T follicular helper cell (primary cell): ENCODE measurements at places on chromosomes 6 and 20.

- DNase-seq, result no peak
Measured at GRCh38 chr6:11917951-11918738, 94.0 kb upstream of the HIVEP1 start.

- peak; percentile 30 for DNase-seq
Measured at GRCh38 chr6:1381481-1382330, 7.7 kb upstream of the FOXF2 start.

DNA sequence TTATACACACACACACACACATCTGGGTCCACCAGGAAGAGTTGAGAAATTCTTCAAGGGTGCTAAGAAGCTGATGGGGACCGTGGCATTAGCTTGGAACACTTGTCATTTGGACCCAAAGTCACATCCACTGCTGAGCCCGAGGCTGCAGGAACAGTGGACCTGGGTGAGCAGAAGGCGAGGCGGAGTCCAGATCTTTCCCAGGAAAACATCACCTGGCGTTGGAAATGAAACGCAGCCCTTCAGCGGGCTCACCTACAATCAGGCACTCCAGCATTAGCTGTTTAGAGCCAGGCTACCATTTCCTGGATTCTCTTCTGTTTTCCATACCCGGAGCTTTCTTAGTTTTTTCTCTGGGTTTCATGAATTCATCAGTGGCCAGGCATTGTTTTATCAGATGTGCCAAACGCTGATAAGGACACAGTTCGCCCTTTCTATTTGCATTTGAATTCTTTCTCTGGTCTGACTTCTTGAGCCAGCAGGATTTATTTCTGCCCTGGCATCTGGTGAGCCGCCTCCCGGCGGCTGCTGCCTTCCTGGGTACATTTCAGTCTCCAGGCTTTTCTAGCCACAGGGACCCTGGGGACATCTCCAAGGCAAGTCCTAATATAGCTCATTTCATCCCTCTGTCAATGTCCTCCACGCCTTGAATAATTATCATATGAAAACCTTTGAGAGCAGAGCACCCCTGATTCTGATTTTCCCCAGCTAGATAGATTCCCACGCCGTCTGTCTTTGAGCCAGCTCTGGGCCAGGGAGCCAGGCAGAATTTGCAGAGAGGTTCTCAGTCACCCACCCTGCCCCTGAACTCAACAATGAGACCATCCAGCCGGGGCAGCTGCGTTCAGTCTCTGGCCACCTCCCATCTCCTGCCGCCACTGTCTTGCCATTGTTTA is 170.9 kb downstream of the TTLL2 start:
- DNase-seq, result no peak

- DNase-seq, result no peak
Measured at GRCh38 chr6:15331143-15331542, 85.3 kb downstream of the JARID2 start.

- DNase-seq, result no peak
Measured at GRCh38 chr20:41135187-41135887, 2.0 kb upstream of the PLCG1 start.

- no peak for DNase-seq
Measured at GRCh38 chr6:126064748-126065401, 78.5 kb downstream of the TRMT11 start.

DNA sequence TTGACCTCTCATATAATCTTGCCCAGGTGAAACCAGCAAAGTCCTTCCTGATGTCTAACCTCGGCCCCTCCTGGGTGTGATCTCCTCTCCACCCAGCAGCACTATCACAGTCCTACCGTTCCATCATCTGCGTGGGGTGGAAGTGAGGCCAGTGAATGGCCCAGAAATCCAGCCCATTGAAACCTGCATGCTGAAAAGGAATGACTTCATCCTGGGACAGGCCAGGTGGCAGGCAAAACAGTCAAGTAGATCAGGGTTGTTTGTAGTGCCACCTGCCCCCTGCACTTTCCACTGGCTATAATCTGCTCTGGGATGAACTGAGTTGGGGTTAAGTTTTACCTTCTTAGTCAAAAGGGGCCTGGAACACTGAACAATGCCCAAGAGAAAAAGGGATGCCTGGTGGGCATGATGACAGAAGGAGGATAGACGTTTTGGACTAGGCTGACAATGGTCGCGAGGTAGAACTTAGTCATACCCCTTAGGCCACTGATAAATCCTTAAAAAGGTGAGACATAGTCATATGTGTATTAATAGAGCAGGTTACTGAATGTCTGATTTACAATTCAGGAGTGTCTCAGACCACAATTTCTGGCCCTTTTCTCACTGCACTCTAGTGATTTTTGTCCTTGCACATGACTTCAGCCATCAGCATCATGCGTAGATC is 8.1 kb upstream of the HSP90AB1 start:
- no peak for DNase-seq

GRCh38 chr6:84967389-84967788 is 203.0 kb upstream of the TBX18 start:
- no peak for DNase-seq

- no peak for DNase-seq
Measured at GRCh38 chr6:89611666-89612065, 26.9 kb downstream of the LYRM2 start.

DNA sequence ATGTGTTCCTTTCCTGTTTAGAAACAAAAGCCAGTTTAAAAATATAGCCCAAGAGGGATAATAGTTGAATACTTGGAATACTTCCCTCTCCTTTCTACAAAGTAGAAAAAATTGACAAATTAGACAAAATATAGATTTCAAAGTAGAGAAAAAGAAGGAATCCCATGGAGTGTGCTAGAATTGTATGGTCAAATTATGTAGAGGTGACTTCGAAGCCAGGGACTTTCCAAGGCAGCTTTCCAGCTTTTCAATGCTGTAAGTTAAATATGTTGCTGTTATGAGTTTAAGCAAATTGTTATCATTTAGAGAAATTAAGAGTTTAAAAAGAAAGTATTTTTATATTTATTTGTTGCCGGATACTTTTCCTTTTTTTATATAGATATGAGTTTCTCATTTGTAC is 415.5 kb upstream of the OPRM1 start:
- DNase-seq, result no peak

GRCh38 chr20:12433724-12434123 is 516.0 kb downstream of the BTBD3 start:
- DNase-seq, result no peak

GRCh38 chr20:29318871-29319461 is 1938.5 kb upstream of the DEFB115 start:
- no peak for DNase-seq

- no peak for DNase-seq
Measured at GRCh38 chr6:57209030-57209429, 13.1 kb downstream of the RAB23 start.

GRCh38 chr6:100370265-100370664 is 94.5 kb downstream of the SIM1 start:
- DNase-seq, result no peak

- DNase-seq, result no peak
Measured at GRCh38 chr20:2851086-2851485, 10.5 kb downstream of the VPS16 start.

DNA sequence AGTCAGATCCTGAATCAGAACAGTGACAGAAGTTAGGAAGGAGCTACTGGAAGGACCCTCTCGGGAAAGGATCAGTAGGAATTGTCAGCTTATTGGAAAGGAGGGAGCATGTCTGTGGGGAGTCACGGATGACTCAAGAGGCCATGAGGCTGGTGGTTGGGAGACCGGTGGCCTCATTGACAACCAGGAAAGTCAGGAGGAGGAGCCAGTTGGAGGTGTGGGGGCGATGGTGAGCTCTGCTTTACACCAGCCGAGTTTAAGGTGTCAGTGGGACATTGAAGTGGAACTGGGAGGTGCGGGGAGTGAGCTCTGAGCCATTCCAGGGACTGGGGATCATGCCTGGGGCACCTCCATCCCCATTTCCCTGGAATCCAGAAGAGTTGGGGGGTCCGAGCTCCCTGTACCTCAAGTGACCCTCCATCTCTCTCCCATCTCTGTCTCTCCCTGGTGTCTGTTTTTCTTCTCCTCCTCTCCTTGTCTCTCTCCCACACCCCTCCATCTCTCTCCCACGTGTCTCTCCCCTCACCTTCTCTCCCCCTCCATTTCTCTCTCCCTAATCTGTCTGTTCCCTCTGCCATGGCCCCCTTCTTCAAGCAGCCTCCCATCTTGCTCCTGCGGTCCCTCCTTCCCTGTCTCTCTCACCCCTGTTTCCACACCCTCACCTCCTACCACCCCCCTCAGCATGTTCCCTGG is 14.3 kb upstream of the ZBTB9 start:
- no peak for DNase-seq

GRCh38 chr6:137473598-137473997 is 20.6 kb downstream of the OLIG3 start:
- no peak for DNase-seq

DNA sequence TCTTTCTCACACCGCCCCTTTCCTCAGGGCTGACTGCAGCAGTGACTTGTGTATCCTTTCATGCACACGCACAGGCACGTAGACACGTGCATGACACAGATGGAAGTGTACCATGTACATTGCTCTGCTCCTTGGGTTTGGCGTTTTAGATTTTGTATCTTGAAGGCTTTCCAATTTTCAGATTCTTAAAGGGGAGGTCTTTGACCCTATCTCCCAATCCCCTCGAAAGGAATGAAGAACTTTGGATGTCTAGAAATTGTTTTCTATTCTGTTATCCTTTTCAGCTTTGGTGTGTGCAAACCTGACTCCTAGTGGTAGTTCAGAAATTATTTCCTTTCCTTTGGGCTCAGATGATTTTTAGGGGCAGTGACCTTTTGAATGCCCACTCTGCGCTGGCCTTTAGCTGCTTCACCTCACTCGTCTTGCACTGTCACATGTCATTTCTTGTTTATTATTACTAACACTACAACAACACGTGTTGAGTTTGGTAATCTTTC is 63.0 kb downstream of the HIVEP1 start:
- no peak for DNase-seq

- DNase-seq, result no peak
Measured at GRCh38 chr6:78192057-78192456, 539.2 kb downstream of the MEI4 start.

DNA sequence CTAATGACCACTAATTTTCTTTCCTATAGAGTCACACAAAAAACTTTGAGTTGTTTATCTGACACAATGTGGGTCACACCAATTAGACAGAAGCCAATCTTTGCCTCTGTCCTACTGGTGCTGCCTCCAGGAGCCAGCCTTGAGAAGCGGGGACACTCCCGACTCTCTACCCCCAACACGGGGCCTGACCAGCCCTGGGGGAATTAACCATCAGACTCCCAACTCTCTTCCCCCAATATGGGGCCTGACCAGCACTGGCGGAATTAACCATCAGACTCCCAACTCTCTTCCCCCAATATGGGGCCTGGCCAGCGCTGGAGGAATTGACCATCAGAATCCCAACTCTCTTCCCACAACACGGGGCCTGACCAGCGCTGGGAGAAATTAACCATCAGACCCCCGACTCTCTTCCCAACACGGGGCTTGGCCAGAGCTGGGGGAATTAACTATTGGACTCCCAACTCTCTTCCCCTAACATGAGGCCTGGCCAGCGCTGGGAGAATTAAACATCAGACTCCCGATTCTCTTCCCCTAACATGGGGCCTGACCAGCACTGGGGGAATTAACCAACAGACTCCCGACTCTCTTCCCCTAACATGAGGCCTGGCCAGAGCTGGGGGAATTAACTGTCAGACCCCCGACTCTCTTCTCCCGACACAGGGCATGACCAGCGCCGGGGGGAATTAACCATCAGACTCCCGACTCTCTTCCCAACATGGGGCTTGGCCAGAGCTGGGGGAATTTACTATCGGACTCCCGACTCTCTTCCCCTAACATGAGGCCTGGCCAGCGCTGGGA is 12.5 kb downstream of the CST7 start:
- DNase-seq, result no peak

DNA sequence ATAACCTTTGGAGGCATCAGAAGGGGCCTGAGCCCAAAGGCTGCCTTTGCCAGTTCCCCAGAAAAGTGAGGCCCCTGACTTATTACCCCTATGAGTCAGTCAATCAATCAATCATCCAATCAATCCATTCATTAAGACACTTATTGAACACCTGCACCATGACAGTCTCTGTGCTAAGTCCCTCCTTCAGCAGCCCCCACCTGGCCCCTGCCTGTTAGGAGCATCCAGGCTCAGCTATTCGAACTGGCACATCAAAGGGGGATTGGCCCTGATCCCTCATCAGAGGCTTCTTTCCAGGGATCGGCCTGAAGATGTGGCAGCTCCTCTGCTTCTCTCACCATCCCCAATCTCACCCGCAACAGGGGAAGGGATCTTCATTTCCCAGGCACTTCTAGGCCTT is 27.7 kb upstream of the VEGFA start:
- DNase-seq, result no peak

GRCh38 chr20:46255440-46256104 is 52.7 kb downstream of the CDH22 start:
- DNase-seq, result peak; percentile 3

GRCh38 chr20:7993238-7993637 is 26.3 kb downstream of the TMX4 start:
- no peak for DNase-seq

GRCh38 chr20:62258499-62259293 is 20.4 kb downstream of the OSBPL2 start:
- no peak for DNase-seq

DNA sequence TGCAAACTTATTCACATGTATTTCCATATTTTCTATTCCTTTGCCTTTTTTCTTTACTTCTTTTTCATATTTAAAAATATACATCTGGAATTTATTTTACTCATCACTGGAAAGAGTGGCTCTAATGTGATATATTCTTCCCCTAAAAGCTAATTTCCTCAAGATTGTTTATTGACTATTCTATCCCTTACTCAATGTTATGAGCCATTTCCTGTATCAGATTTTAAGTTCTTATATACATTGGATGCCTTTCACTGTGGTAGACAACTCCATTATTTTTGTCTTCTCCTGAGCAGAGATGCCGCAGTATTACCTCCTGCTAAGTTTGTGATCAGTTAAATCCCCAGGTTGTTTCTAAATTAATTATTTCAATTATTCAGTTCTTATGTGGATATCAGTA is 418.4 kb upstream of the JAG1 start:
- DNase-seq, result no peak

- DNase-seq, result no peak
Measured at GRCh38 chr20:44301285-44301684, 9.7 kb downstream of the FITM2 start.

DNA sequence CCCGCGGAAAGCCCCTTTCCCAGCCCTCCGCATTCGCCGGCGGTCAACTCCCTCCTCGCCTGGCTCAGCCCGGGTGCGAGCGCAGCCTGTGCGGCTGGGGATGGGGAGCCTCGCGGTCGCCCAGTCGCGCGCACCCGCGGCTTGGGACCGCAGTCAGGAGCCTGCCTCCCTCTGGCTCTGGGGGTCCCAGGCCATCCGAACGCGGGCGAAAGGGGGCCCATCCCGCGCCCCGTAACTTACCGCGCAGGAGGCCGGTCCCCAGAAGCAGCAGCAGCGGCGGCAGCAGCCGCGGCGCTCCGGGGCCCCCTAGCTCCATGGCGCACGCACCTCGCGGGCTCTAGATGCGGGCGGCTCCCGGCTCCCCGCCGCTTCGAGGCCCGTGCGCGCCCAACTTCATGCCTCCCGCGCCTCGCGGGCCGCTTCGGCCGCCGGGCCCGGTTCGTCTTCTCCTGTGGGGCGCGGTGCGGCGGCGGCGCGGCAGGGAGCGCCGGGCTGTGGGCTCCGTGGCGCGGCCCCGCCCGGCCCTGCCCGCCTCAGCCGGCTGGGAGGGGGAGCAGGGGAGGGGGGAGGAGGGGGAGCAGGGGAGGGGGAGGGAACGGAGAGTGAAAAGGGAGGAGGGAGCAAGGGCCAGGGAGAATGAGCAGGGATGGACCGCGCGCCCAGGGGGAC is at the start of gene CHRNA4:
TSS of gene CHRNA4 (minus strand) at position 500 of the 669 bp plus-strand sequence. CDS start at position 316, 184 bp downstream.
- no peak for DNase-seq

GRCh38 chr6:87702589-87702945 is 534 bp upstream of the AKIRIN2 start:
- no peak for DNase-seq

- DNase-seq, result no peak
Measured at GRCh38 chr6:157438611-157439111, 57.7 kb downstream of the ZDHHC14 start.
